Substantia nigra (tissue), 51 donors: ENCODE measurements at places on chromosomes 2 and 18.
A peak's percentile ranks its signal among the peaks of the same experiment; 100 is the strongest.

DNA sequence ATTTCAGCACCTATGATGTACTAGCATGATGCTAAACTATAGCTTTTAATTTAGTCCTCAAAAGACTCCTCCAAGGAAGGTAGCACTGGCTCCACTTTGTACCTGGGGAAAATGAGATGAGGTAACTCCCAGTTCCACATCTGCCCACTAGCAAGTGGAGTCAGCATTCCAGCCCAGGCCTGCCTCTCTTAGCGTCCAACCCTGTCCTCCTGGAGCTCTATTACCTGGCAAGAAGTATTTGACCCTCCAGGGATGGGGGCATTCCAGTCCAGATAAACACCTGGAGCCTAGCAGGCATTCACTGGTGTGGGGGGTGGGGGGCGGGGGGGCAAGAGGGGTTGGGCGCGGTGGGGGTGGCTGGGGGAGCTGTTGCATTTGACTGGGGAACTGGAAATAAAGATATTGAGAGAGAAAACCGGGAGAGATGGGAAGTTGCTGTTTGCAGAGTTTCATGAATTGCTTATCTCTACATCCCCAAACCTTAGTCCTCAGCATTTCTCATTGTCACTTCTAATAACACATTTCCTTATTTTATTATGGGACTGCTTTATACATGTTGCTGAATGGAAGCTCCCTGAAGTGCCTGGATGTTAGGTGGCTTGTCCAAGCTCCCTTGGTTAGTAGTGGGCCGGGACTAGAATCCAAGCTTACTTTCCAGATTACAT lies 22.0 kb upstream of the FZD5 start:
- no peak for DNase-seq

- DNase-seq, result peak; percentile 10
Observed at GRCh38 chr2:227106845-227107759, 56.9 kb downstream of the COL4A4 start.

DNA sequence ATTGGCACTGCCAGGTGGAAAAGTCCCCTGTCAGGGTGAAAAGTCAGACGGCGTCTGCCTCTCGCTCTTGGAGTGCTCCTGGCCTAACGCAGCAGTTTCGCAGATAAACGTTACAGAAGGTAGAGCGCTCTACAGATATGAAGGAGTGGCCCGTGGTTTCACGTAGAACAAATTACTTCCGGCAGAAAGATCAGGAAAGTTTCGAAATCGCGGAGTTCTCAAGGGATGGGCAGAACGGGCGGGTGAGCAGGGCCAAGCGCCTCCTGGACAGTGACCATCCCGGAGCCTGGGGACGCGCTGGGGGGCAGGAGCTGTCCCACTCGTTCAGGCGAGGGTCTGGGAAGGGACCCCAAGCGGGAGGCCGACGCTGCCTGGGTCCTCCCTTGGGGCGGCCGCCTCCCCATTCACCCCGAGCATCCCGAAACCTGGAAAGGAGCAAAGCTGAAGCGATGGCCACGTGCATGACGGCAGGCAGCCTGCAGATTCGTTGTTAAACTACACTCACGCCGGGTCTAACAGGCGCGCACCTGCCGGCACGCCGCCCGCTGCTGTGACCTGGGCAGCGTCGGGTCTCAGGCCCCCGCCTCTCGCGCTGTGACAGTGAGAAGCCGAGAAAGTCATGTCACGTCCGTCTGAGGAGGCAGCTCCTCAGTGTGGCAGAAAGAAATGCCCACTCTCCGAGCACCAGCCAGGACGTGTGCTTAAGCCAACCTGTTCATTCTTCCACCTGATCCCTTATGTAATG lies 122.9 kb upstream of the SALL3 start:
- DNase-seq, result no peak

- no peak for DNase-seq
Observed at GRCh38 chr18:79952456-79952995, 1.1 kb upstream of the SLC66A2 start.

- DNase-seq, result no peak
Observed at GRCh38 chr2:188974164-188974563, at the start of gene COL3A1. COL3A1 (plus strand) TSS chr2:188974373; CDS start chr2:188974490, 117 bp downstream.

- DNase-seq, result no peak
Observed at GRCh38 chr2:15793978-15794377, 146.4 kb upstream of the MYCN start.

DNA sequence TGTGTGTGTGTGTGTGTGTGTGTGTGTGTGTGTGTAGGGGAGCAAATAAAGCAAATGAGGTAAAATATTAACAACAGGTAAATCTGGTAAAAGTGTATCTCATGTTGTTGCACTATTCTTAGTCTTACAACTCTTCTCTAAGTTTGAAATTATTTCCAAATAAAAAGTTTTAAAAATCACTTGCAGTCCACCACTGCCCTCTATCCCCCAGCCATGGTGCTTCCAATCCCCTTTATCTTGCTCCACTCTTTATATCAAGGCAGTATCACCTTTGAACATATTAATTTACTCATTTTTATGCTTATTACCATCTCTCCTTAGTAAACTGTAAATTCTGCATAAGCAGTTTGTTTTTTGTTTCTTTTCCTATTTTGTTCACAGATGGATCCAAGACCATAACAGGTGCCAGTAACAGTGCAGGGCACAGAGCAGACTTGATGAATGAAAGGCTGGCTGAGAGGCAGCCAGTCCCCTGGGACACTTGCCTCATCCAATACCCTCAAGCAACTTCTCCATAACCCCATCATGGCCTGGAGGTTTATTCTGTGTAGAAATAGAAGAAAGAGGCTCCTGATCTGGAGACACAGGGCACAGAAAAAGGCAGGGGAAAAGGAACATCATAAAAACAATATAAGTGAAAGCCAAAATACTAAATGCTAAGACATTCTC lies 67.6 kb downstream of the LDAH start:
- DNase-seq, result no peak

GRCh38 chr2:29105375-29105774 lies 9.8 kb upstream of the CLIP4 start:
- DNase-seq, result no peak

- no peak for DNase-seq
Observed at GRCh38 chr2:206241736-206242135, 32.7 kb upstream of the ZDBF2 start.

GRCh38 chr2:9780368-9781130 lies 62.7 kb upstream of the TAF1B start:
- no peak for DNase-seq

GRCh38 chr2:159882130-159882745 lies 84.2 kb upstream of the CD302 start:
- no peak for DNase-seq

DNA sequence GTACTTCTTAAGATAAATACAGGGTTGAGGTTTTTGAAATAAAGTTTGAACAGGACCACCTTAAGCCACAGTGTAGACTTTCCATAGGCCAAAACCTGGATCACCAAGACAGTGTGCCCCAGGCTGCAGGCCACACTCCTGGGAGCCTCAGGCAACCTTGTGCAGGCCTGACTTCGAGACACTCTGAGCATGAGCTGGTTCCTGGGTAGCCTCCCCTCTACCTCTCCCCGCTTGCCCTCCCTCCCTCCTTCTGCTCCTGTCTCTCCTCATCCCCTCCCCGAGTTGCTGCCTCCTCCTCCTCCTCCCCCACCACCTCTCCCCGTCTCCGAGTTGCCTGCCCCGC lies 10.6 kb upstream of the PROC start:
- DNase-seq, result no peak

- no peak for DNase-seq
Observed at GRCh38 chr2:121279476-121280220, 5.4 kb downstream of the TFCP2L1 start.

GRCh38 chr18:74669136-74669798 lies 71.6 kb downstream of the ZNF407 start:
- no peak for DNase-seq

DNA sequence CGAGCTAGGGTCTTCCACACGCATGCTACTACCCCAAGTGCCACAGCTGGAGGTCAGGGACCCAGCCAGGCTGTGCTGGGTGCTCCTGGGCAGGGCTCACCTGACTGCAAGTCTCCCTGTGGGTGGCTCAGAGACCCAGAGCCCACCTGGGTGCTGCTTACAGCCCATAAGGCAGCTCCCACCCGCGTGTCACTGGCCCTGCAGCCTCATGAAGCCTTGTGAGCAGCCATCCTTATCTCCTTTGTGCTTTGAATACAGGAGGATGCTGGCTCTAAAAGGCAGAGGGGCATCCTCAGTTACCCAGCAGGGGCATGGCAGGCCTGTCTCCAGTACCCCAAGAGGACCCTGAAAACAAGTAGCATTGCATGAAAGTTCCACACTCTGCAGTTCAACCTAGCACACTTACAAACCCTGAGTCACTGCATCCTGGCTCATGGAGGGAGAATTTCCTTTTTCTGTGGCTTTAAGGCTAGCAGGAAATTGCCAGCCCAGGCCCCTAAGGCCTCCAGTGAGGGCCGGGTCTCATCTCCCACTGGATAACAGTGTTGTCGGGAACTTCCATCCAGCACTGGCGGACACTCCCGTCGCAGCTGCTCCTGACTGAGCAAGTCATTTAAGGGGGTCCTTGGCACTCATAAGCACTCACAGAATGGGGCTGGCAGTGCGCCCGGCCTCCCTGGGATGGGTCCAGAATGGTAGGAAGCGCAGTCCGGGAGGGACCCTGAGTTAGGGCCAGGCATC lies 137.1 kb downstream of the RPIA start:
- peak; percentile 25 for DNase-seq

- no peak for DNase-seq
Observed at GRCh38 chr2:205661281-205661680, 21.0 kb upstream of the NRP2 start.

DNA sequence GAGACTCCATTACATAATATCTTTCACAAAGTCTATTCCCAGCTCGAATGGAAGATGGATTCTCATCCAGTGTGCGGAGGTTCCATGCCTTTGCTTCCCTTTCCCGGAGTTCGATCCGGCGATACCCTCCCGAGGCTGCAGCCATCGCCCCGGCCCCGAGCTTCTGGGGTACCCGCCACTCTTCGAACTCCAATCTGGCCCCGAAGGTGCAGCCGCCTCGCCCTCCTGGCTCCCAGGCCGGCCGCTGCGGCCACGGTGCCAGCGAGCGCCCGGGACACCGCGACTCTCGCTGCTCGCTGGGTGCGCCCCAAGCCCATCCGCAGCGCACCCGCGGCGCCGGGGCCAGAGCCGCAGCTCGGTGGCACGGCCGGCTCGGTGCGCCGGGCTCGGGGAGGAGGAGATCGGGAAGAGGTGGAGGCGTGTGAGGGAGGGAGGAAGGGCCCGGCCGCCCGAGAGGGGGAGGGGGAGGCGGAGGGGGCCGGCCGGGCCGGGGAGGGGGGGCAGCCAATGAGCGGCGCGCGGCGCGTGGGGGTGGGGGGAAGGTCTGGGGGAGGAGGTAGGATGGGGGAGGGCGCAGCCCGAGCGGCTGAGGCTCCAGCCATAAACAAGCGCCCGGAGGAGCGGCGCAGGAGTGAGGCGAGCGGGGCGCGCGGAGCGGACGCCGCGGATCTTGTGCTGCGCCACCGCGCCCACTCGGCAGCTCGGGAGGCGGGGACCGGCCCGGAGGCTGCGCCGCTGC lies at the start of gene CRIM1:
Gene CRIM1, plus strand, starts transcription at position 628 of the 739 bp plus-strand sequence. CDS start 515 bp downstream, outside the sequence.
- DNase-seq, result peak; percentile 74

DNA sequence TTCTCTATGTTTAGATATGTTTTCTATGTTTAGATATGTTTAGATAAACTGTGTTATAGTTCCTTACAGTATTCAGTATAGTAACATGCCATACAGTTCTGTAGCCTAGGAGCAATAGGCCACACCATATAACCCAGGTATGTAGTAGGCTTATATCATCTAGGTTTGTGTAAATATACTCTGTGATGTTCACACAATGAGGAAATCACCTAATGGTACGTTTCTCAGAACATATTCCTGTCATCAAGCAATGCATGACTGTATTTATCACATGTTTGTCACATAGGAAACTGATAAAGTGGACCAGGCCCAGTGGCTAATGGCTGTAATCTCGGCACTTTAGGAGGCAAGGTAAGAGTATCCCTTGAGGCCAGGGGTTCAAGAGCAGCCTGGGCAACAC lies 44.0 kb downstream of the RNF138 start:
- no peak for DNase-seq

GRCh38 chr2:232521959-232522622 lies 1.9 kb downstream of the PRSS56 start:
- DNase-seq, result peak; percentile 36

DNA sequence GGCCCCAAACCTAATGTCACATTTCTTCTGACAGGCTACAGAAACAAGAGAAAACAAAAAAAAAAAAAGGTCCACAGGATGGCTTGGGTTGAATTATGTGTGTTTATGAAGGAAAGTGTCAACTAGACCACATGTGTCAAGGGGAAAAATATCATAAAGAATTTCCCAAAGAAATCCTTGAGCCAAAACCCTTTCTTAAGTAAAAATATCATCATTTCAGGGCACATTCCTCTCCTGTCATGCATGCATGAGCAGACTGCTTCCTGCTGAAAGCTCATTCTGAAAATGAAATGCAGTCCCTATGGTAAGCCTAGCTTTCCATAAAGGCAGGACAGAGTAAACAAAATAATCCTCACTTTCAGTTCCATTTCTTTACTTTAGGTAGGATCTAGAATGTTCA lies 85.7 kb upstream of the RBBP8 start:
- DNase-seq, result no peak

DNA sequence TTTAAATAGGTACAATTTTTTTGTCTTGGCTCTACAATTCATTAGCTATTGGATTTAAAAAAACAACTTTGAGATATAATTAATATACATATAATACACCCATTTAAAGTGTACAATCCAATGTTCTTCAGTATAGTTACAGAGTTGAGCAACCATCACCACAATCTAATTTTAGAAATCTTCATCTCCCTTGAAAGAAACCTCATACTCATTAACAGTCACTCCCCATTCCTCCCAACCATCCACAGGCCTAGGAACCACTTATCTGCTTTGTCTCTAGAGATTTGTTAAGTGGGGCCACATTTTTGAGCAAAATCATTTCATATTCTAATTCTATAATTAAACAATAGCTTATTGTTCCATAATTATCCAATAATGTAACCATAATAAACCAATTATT lies 32.6 kb downstream of the MRPL33 start:
- DNase-seq, result no peak

GRCh38 chr2:120866483-120867140 lies 130.9 kb downstream of the GLI2 start:
- DNase-seq, result no peak

DNA sequence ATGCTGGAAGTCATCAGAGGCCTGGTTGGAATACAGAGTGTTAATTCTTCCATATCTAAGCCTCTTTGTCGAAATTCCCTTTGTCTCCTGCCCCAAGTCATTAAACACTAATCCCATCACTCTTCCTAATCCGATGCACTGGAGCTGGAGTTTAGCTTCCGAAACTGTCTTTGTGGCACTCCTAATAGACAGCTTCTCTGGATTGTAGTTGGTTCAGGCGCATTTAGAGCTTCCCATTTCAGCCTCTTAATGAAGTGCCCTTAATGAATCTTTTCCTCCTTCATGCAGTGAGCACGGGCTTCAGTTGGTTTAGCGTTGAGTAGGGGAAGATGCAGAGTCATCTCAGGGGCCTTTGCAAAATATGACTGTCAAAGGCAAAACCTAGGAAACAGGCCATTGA lies 72.2 kb upstream of the MEIS1 start:
- no peak for DNase-seq

GRCh38 chr18:76174451-76174850 lies 320.6 kb downstream of the ZNF516 start:
- no peak for DNase-seq

GRCh38 chr18:45517181-45517741 lies 98.0 kb upstream of the SLC14A2 start:
- DNase-seq, result no peak
